Activated naive CD8-positive, alpha-beta T cell treated with anti-CD3 and anti-CD28 coated beads for 36 hours (primary cell): ENCODE measurements at places on chromosomes 3 and 15. TPM values are rescaled to one million over a fixed set of nuclear protein-coding genes. Genes with fewer than 3 reads are reported as not detected.

DNA sequence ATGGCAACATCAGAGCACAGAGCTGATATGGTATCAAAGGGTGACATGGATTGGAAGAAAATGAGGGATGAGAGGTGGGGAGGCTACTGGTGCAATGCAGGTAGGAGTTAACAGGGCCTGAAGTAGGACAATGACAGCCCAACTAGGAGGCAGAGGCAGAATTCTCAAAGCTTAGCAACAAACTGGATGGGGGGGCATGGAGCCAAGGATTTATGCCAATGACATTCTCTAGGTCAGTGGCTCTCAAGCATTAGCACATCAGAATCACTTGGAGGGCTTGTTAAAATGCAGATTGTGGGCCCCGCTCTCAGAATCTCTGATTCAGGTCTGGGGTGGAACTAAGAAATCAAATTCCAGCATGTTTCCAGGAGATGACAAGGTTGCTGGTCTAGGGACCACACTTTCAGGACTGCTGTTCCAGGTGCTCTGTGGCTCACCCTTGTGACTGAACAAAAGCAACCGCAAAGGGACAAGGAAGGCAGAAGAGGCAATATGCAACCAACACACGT lies 98.0 kb upstream of the TNIK start:
- H3K27me3 ChIP-seq, result no peaks in the 10 kb centered on the region
- H3K4me1 ChIP-seq, result peaks cover 17% of the 10 kb centered on the region
- peaks cover 2% of the 10 kb centered on the region for H3K36me3 ChIP-seq
- no peak for DNase-seq
- no peak overlapping the region for H3K4me3 ChIP-seq

DNA sequence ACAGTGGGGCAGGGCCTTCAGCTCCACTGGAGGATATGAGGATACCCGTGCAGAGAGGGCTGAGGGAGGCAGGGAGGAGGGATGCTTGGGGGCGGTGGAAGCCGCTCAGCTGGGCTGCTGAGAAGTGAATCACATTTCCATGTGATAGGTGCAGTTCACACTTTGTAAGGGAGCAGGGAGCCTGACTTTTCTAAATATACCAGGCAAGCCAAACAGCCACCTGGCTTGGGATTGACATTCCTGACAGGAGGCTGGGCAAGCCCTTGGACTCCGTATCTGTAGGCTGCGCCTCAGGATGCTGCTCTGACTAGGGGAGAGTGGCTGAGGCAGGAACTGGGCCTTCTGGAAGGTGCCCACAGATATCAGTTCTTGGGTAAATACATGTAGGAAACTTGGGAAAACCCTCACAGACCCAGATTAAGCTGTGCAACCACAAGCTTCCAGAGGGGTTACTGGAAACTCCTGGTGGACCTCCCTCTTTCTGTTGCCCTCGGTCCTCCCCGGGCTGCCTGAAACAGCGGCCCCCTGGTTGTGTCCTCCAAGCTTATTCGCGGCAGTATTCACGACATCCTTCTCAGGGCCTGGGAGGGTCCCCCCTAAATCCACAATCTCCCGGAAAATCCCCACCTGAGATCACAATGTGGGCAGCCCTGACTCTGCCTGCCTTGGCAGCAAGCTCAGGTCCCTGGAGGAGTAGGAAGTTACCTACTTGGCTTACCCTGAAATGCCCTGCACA lies 33.0 kb upstream of the ADCY5 start:
- no peak overlapping the region for H3K27ac ChIP-seq
- H3K4me1 ChIP-seq, result no peaks in the 10 kb centered on the region
- no peak for DNase-seq
- H3K4me3 ChIP-seq, result no peak overlapping the region
- H3K27me3 ChIP-seq, result peaks cover 8% of the 10 kb centered on the region

- H3K27me3 ChIP-seq, result no peaks in the 10 kb centered on the region
- peak overlapping the region; percentile 85 for H3K27ac ChIP-seq
- H3K36me3 ChIP-seq, result peaks cover 31% of the 10 kb centered on the region
- H3K4me1 ChIP-seq, result peaks cover 92% of the 10 kb centered on the region
Observed at GRCh38 chr3:71414189-71414927, 169.2 kb downstream of the FOXP1 start.

- peaks cover 16% of the 10 kb centered on the region for H3K36me3 ChIP-seq
- DNase-seq, result no peak
- peak overlapping the region; percentile 48 for H3K27ac ChIP-seq
- no peak overlapping the region for H3K4me3 ChIP-seq
- no peaks in the 10 kb centered on the region for H3K27me3 ChIP-seq
Observed at GRCh38 chr3:50645378-50645777, 28.4 kb downstream of the MAPKAPK3 start.

DNA sequence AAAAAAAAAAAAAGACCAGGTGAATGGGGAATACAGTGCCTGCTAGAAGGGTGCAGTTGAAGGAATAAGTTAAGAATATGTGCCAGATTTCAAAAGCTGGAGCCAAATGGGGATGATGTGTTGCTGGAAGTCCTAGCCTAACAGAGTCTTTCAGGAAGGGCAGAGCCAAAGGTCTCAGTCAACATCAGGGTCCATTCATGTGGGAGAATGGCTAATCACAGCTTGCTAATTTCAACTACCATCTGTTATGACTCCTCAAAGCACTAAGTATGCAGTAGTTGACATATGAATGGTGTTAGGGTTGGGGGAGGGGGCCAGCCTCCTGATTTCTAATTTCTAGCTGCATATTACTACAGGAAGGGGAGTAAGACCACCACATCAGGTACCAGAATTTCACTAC lies 4.4 kb downstream of the ZBTB38 start:
- H3K36me3 ChIP-seq, result no peaks in the 10 kb centered on the region
- no peaks in the 10 kb centered on the region for H3K27me3 ChIP-seq
- no peak for DNase-seq
- H3K4me3 ChIP-seq, result no peak overlapping the region

- H3K36me3 ChIP-seq, result peaks cover 33% of the 10 kb centered on the region
- no peak overlapping the region for H3K27ac ChIP-seq
- no peak overlapping the region for H3K4me3 ChIP-seq
- no peaks in the 10 kb centered on the region for H3K4me1 ChIP-seq
- DNase-seq, result no peak
Observed at GRCh38 chr15:99668533-99669182, 64.6 kb downstream of the LYSMD4 start.

- peaks cover 29% of the 10 kb centered on the region for H3K27me3 ChIP-seq
- H3K4me3 ChIP-seq, result no peak overlapping the region
- H3K36me3 ChIP-seq, result no peaks in the 10 kb centered on the region
- DNase-seq, result no peak
Observed at GRCh38 chr3:5428607-5429516, 241.4 kb downstream of the EDEM1 start.

DNA sequence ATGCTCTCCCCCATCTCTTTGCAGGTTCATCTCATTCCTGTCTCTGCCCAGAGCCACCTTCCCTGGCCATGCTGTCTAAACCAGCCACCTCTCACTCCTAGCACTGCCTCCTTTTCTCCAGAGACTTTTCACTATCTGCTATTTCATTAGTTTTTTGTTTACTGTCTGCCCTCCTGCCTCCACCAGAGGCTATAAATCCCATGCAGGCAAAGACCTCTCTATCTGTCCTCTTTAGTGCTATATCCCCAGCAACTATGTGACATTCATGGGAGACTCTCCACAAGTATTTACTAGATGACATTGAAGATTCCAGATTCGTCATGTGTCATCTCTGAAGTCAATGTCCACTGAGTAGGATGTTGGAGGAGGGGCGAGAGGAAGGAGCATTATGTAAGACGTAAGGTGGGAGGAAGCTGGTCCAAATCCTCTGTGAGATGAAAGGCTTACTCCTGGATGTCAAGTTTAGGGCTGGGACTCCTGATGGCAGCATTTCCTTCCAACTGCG lies 3.4 kb upstream of the FAM43A start:
- H3K36me3 ChIP-seq, result no peaks in the 10 kb centered on the region
- H3K27ac ChIP-seq, result no peak overlapping the region
- peaks cover 17% of the 10 kb centered on the region for H3K27me3 ChIP-seq

DNA sequence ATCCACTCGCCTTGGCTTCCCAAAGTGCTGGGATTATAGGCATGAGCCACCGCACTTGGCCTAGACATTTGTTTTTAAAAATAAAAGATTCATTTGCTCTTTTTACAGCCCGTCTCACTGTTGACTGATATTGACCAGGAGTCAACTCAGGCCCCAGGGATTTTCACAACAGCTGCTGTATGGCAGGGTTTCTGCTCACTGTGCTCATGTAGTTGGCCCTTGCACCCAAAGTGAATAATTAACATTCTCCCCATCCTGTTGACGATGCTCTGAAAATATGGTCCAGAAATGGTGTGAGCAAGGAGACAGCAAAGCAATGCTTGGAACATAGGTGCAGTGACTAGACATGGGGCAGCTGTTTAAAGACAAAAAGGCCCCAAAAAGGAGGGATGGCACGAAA lies 2.9 kb upstream of the CCR5 start:
- DNase-seq, result no peak
- peaks cover 25% of the 10 kb centered on the region for H3K4me1 ChIP-seq
- H3K36me3 ChIP-seq, result no peaks in the 10 kb centered on the region
- H3K4me3 ChIP-seq, result no peak overlapping the region
- H3K27me3 ChIP-seq, result peaks cover 7% of the 10 kb centered on the region

- H3K36me3 ChIP-seq, result peaks cover 1% of the 10 kb centered on the region
- no peak for DNase-seq
- no peak overlapping the region for H3K27ac ChIP-seq
- H3K27me3 ChIP-seq, result peaks cover 92% of the 10 kb centered on the region
Observed at GRCh38 chr3:169661361-169662131, 2.0 kb downstream of the MECOM start.

GRCh38 chr3:14472471-14473351 lies 67.4 kb downstream of the GRIP2 start:
- peaks cover 3% of the 10 kb centered on the region for H3K4me1 ChIP-seq
- no peak overlapping the region for H3K27ac ChIP-seq
- no peak for DNase-seq
- H3K36me3 ChIP-seq, result peaks cover 18% of the 10 kb centered on the region
- no peaks in the 10 kb centered on the region for H3K27me3 ChIP-seq
- H3K4me3 ChIP-seq, result no peak overlapping the region

DNA sequence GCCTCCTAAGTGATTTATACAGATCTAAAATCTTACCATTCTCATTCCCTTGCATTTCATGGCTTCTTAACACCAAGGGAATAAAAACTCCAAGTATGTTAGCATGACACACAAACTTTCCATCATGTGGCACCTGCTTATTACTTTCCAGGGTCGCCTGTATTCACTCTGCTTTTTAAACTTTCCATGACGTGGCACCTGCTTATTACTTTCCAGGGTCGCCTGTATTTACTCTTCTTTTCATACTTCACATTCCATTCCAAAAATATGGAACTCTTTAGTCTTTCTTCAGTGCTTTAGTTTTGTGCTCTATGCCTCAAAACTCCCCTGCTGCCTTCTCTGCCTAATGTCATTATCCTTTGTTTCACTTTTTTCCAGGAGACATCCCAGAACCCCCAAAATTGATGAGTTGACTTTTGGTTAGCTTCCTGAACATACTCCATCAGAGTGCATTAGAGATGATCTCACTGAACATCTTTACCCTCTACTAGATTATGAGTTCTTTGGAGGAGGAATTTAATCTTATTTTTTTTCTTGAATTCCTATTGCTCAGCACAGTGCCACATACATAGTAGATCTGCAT lies 47.0 kb downstream of the CALML4 start:
- DNase-seq, result no peak
- no peak overlapping the region for H3K4me3 ChIP-seq
- H3K27me3 ChIP-seq, result no peaks in the 10 kb centered on the region
- H3K36me3 ChIP-seq, result peaks cover 32% of the 10 kb centered on the region
- no peak overlapping the region for H3K27ac ChIP-seq

- no peak for DNase-seq
- H3K4me1 ChIP-seq, result no peaks in the 10 kb centered on the region
Observed at GRCh38 chr15:64947211-64947610, 35.5 kb downstream of the ANKDD1A start.

DNA sequence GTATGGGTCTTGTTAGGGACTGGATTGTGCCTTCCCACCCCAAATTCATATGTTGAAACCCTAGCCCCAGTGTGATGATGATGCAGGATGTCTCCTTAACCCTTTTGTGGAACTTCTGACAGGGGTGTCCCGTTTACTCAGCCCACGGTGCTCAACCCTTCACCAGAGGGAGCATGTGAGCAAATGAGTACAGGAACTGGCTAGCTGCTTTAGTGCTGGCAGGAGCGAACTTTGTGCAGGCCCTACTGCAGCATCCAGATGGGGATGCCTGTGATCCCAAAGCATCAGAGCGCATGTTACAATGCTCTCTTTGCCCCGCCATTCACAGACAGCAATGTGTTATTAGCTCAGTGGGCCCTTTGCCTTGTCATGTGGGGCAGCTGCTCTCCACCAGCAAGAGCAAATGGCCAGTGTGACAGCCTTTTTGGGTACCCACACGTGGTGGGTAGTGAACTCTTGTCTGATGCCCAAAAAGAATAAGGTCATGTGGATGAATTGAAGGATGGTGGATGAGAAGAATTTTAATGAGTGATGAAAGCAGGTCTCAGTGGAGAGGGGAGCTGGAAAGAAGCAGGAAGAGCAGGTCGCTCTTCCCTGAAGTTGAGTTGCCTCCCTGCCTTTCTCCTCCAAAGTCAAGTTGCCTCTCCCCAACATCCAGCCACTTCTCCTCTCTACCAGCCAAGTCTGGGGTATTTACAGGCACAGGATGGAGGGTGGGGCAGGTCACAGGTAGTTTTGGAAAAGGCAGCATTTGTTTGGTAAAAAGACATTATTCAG lies 63.3 kb upstream of the STRIT1 start:
- no peaks in the 10 kb centered on the region for H3K36me3 ChIP-seq
- no peak overlapping the region for H3K4me3 ChIP-seq
- peaks cover 6% of the 10 kb centered on the region for H3K27me3 ChIP-seq
- H3K27ac ChIP-seq, result no peak overlapping the region
- peaks cover 2% of the 10 kb centered on the region for H3K4me1 ChIP-seq

GRCh38 chr15:85350395-85350794 lies 30.0 kb upstream of the AKAP13 start:
- H3K4me1 ChIP-seq, result peaks cover 14% of the 10 kb centered on the region
- H3K36me3 ChIP-seq, result peaks cover 3% of the 10 kb centered on the region
- no peak overlapping the region for H3K4me3 ChIP-seq

- DNase-seq, result no peak
- H3K4me1 ChIP-seq, result no peaks in the 10 kb centered on the region
- H3K27ac ChIP-seq, result no peak overlapping the region
- no peaks in the 10 kb centered on the region for H3K36me3 ChIP-seq
- no peaks in the 10 kb centered on the region for H3K27me3 ChIP-seq
Observed at GRCh38 chr3:27521179-27521871, 37.1 kb upstream of the SLC4A7 start.

DNA sequence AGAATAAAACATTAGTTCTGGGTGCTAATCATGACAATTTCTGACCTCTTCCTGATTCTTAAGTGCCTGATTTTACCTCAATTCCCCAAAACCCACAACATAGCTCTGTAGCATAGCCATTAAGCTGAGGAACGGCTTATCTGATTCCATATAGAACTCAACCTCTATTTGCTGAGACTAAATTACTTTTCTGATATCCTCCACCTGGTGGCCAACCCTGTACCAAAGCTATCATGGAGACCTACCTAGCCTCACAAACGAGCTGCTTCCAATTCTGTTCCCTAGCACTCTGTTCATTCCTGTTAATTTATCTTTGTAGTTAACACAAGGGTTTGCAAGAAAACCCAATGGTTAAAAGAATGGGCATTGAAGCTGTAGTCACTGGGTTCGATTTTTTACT lies 245.2 kb downstream of the PLOD2 start:
- H3K4me1 ChIP-seq, result no peaks in the 10 kb centered on the region
- H3K36me3 ChIP-seq, result no peaks in the 10 kb centered on the region
- DNase-seq, result no peak

- peak overlapping the region; percentile 67 for H3K4me3 ChIP-seq
- no peak for DNase-seq
- H3K4me1 ChIP-seq, result peaks cover 94% of the 10 kb centered on the region
- H3K36me3 ChIP-seq, result peaks cover 88% of the 10 kb centered on the region
Observed at GRCh38 chr3:111610612-111611054, 15.5 kb upstream of the ZBED2 start.

The NR2C2 gene
- 43.1 TPM for total RNA-seq

The CRYGS gene
- total RNA-seq, result 1.7 TPM

The NR2E3 gene
- not detected for total RNA-seq

The EFCC1 gene
- total RNA-seq, result 0.45 TPM

The ARHGAP31 gene
- 8.9 TPM for total RNA-seq

The BFSP2 gene
- total RNA-seq, result not detected

The ARNT2 gene
- total RNA-seq, result not detected

The GOLGA6C gene
- not detected for total RNA-seq
